Activated T-helper 1 cell treated with anti-CD3 and anti-CD28 coated beads, Interleukin-2, amount 50 U/mL, for 16 hours (primary cell): ENCODE measurements at places on chromosomes 2 and 18.

- no peak for DNase-seq
Measured at GRCh38 chr2:120293096-120294007, 40.7 kb downstream of the RALB start.

DNA sequence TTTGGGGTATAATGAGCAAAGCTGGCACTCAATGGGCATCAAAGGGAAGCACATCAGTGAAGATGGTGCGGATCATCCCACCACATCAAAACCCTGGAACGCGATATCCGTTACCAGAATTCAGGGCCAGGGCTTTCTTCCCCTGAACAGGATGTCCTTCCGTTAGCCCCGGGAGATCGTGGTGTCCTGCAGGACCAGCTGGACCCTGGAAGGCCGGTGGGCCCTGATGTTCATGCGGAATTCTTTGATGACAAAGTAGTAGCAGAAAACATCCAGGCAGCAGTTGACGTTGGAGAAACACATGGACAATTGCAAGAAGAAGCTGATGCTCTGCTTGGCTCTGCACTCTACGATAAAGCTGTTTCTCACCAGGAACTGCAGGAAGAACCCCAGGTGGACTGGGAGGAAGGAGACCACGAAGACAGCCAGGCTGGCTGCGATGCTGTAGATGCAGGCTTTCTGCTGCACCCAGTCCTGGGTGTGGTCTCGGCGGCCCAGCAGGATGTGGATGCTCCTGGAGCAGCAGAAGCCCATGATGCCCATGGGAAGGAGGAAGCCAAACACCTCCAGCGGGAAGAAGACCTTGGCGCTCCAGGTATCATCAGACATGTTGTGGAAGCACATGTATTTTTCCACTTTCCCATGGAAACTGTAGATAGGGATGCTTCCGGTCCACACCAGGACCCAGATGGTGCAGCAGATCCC lies 15.0 kb downstream of the GPR55 start:
- DNase-seq: no peak

DNA sequence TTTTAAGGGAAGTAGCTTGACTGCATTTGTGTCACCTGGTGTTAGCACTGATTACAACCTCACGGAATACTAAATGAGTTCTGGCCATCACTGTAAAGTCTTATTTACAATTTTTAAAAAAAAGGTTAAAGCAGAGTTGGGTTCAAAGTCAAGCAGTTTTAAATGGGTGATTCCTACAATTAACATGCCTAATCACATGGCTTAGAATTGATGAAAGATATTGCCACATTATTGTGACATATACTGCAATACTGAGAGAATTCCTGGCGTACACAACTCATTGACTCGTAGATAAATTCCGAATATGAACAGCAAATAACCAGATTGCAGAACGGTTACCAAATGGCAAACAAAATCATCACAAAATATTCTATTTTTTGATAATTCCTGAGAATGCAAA lies 34.2 kb downstream of the ROCK2 start:
- no peak for DNase-seq

GRCh38 chr2:211468877-211469663 lies 912.7 kb downstream of the CPS1 start:
- no peak for DNase-seq
